ENCODE measurements at places on chromosomes 3 and 15. TPM values are rescaled to one million over a fixed set of nuclear protein-coding genes. Genes with fewer than 3 reads are reported as not detected.

GOLGA8S gene
- 0.11 TPM for total RNA-seq

MYH15 gene
- total RNA-seq, result 0.58 TPM

ECE2 gene
- total RNA-seq, result not detected

CHRNA5 gene
- total RNA-seq, result 8.5 TPM

KBTBD13 gene
- total RNA-seq, result not detected

ZDHHC23 gene
- total RNA-seq, result 4.5 TPM

SMAD6 gene
- total RNA-seq, result 0.23 TPM

COL6A5 gene
- total RNA-seq, result not detected

GHSR gene
- total RNA-seq, result not detected

ACTRT3 gene
- 0.62 TPM for total RNA-seq

WDR93 gene
- total RNA-seq, result not detected

TPRG1 gene
- 11.9 TPM for total RNA-seq

SLC22A14 gene
- total RNA-seq, result not detected

BNC1 gene
- total RNA-seq, result not detected

ATP13A5 gene
- total RNA-seq, result not detected

DZIP1L gene
- not detected for total RNA-seq

GPR27 gene
- total RNA-seq, result 1.6 TPM

P2RY1 gene
- total RNA-seq, result 1.8 TPM

SLC2A2 gene
- not detected for total RNA-seq

Data from activated CD4-positive, alpha-beta T cell treated with anti-CD3 and anti-CD28 coated beads for 36 hours (primary cell).